Peyer's patch (tissue), 4 donors: ENCODE measurements at places on chromosomes 6 and 20.

DNA sequence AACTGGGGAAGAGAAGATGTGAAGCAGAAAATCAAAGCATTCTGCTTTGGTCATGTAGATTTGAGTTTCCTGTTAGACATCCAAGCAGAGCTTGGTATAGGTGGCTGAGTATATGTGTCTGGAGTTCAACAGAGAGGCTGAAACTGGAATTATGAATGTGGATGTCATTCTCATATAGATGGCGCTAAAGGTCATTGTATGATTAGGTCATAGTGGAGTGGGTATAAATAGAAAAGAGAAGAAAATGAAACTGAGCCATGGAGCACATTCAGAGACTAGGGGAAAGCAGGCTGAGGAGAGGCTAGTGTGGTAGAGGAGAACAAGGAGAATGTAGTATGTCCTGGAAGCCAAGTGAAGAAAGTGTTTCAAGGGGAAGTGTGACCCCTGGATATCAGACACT is 295.6 kb upstream of the PLN start:
- no peak for DNase-seq

DNA sequence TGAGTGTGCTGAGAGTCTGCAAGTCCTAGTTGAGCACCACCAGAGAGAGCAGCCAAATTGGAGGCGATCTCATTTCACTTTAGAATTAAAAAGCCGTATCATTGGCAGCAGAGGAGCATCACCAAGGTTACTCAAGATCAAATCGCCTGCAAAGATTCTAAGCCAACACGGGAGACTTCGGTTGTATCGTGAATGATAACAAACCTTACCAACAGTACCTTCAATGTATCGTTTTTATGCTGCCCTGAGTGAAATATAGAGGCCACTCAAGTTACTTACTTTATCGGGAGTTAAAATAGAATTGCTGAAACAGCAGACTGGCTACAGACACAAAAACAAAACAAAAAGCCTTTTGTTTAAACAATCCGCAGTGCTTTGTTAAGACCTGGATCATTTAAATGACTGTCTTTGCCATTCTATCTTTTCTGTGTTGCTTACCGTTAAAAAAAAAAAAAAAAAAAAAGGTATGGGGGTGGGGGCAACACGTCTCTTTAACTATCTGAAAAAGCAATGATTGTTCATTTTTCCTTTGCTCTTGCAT is 14.2 kb downstream of the NHSL1 start:
- DNase-seq, result no peak

DNA sequence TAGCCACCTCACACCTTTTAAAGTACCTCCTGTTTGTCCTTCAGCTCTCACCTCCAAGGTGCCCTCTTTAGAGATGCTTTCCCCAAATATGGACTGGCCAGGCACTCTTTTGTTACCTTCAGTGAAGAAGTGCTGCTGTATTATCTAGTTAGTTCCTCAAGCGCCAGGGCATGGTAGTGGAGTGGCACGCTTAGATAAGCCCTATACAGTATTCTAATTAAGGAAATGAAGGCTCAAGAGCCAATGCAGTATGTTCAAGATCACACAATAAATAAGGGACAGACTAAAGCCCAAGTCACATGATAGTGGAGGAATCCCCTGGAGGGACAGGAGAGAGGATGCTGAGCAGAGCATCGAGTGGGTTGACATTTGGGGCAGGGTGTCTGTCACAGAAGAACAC is 28.5 kb upstream of the GFOD1 start:
- DNase-seq, result no peak

DNA sequence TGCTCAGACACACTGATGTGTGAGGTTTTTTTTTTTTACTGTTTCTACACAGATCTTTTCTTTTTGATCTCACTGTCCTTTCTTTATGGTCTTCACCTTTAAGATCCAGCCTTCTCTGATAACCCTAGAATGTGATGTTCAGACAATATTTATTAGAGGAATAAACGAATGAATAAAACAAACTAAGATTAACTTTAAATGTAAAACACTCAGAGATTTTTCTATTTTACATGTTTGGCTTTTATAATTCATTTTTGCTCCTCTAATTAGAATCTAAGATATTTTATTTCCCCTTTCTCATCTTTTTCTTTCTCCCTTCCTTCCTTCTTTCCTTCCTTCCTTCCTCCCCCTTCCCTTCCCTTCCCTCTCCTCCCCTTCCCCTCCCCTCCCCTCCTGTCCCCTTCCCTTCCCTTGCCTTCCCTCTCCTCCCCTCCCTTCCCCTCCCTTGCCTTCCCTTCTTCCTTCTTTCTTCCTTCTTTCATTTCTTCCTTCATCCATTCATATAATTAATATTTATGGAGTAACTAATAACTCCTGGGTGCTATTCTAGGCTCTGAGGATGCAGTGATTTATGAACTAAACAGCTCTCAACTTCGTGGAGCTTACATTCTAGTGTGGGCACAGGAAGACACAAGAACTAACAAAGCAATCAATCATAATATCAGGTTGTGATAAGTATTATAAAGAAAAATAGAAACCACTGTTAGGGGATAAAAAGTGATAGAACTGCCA is 133.5 kb upstream of the TSHZ2 start:
- DNase-seq, result no peak

- no peak for DNase-seq
These were observed 205.3 kb upstream of the TCF21 start for GRCh38 chr6:133683606-133684005.

DNA sequence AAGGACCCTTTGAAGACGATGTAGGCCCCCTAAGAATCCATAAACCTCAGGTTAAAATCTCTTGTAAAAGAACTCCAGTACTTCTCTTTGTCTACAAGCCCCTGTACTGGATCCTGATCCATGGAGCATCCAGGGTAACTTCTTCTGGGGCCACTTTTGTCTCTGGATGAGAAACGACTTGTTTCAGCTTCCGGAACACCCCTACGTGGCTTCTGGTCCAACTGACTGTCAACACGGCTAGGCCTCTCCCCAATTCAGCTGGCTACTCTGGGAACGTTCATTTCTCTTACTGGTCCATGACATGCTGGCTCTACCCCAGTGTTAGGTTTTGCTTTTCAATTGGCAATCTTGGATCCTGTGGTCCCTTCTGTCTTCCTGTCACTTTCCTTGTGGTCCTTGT is 198.0 kb downstream of the BACH2 start:
- DNase-seq, result no peak

DNA sequence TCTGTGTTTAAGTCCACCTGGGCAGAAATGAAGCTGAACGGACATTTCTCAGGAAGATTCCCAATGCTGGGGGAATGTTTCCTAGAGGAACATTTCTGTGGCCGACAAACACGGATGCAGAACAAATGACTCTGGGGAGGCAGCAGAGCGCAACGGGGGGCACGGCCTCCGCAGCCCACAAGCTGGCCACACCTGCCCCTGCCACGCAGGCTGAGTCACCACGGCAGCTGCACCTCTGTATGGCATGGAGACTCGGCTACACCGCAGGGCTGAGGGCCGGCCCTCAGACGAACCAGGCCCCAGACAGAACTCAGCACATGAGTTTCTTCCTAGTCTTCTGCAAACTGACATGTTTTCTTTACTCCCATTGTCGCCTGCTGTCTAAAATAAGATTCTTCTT is 10.0 kb upstream of the PRR18 start:
- DNase-seq, result no peak

- DNase-seq, result no peak
These were observed 1.8 kb upstream of the ABT1 start for GRCh38 chr6:26594730-26595632.

DNA sequence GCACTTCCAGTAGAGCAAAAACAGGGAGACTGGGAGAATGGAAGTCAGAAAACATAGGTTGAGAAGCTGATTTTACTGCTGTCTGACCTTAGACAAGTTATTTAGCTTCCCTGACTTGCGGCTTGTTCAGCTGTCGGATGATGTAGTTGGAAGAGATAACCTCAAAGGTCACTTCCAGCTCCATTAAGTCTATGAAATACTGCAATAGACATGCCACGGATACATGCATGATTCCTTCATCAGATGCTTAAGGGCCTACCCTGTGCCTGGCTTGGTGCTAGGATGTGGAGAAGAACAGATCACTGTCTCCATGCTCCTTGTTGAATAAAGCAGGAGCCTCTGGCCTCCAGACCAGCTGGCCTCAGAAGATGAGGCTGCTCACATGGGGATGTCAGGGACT is 43.7 kb downstream of the FYN start:
- DNase-seq, result no peak

DNA sequence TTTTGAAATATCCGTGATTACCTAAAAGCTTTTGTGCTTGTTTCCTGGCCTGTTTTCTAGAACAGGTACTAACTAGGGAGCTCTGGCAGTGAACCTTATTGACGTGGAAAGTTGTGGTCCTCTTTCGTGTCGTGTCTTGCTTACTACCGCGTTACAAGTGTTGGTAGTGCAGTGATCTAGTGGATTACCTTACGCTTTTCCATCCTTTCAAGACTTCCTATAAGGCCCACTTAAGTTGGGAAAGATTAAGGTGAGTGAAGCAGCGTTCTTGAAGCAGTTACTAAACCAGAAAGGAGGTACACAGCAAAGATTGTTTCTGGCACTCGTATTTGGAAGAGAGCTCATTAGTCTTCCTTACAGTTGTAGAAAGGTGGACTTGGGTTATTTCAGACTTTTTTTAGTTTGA is 1.9 kb downstream of the PNRC1 start:
- no peak for DNase-seq

DNA sequence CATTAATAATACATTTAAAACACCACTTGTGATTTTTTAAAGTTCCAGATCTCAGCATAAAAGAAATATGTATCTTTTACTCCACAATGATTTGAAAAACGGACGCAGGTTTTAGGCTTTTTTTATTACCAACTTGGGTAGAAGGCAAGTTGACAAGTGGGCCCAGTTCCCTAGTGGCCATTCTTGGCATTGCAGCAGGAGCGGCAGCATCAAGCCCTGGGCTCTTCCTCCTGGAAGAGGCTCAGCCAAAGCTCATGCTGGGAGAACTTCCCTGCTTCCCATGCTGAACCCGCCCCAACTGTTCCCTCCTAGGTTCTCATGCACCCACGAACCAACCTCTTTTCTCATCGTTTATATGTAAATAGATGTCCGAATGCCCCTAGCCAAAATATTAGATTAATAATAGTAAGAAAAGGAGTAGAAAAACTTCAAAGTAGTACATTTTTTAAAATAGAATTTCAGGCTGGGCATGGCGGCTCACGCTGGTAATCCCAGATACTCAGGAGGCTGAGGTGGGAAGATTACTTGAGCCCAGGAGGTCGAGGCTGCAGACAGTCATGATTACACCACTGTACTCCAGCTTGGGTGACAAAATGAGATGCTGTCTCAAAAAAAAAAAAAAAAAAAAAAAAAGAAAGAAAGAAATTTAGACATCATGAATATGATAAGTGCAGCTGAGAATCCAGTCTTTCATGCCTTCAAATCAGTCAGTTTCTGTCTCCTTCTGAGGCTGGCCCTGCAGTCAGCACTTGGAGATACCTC is 18.2 kb upstream of the MYB start:
- peak; percentile 42 for DNase-seq

GRCh38 chr20:63819224-63819921 is 11.7 kb downstream of the ZBTB46 start:
- peak; percentile 67 for DNase-seq

GRCh38 chr6:31396422-31397152 is 6.8 kb upstream of the MICA start:
- peak; percentile 81 for DNase-seq

DNA sequence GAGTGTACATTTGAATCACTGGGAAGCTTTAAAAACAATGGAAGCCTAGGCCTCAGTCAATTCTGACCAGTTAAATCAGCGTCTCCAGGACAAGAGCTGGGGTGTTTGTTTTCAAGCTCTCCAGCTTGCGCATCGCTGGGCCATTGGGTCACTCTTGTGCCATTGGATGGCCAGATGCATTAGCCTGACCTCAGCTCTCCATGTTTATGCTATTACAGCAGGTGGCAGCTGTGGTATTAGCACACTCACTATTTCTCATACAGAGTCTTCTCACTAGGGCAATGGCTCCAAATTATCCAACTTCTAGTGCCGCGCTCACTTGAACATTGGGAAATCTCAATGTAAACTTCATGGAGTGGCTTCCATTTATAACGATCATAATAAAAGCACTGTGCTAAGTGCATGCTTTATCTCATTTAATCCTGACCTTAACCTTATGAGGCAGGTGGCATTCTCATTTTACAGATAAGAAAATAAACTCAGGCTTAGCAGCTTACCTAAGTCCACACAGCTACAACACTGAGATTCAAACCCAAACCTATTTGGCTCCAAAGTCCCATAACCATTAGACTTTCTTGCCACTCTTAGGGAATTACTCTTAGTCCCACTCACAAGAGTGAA is 108.8 kb downstream of the PPP1R14C start:
- DNase-seq, result no peak

- DNase-seq, result no peak
These were observed 60.4 kb downstream of the SCAND1 start for GRCh38 chr20:35893942-35894341.

DNA sequence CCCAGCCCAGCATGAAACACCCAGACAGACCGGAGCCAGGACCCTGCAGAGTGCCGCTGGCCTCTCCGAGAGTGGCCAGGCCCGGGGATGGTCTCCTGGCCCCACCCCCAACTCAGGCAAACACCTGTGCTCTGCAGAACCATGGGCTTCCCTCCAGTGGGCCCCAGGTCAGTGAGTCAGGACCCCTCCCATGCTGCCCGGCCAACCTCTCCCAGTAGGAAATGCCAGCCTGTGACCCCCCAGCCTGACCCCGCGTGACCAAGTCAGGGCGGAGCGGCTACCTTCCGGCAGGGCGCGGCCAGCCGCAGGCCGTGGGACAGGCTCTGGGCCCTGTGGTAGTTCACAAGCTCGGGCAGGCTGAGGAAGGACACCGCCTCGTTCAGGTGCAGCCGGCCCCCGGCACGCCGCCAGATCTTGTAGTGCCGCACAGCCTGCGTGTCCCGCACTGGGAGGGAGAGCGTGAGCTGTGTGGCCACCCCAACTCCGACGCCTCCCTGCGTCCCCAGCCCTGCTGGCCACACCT is 3.2 kb downstream of the PTK6 start:
- DNase-seq, result no peak

DNA sequence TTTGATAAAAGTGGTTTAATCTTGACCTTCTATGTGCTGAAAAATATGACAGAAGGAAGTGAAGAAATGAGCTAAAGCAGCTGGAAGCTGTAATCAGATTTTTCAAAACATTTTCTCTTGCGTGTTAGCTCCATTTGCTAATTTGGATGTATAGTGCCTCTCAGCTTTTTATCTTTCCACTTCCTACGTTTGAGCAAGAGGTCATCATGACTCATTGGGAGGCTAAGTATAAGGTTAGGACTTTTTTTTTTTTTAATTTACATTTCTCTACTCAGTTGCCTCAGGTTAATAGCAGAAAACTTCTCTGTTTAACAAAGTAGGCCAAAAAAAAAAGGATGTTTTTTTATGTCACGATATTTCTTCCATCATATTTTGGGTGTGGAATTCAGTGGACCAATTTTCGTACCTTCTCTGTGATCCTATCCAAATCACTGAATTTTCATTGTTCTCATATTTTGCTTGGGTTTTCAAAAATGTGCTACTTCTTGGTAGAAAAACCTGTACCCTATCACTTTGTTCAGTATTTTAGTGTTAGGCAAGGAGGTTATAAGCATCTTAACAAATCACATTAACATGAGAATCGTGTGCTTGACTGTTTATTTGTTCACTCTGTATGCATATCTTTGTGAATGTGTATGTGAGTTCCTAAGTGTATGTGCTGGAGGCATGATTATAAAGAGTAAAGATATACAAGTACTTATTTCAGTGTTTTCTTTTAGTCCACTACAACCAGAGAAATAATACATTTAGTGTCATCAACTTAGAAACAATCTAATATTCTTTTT is 1028.3 kb upstream of the EYS start:
- no peak for DNase-seq
